ENCODE measurements at places on chromosomes 5 and 9. TPM values are rescaled to one million over a fixed set of nuclear protein-coding genes. Genes with fewer than 3 reads are reported as not detected.

GRCh38 chr9:133273819-133274218, 1.2 kb downstream of the ABO start:
- no peaks in the 10 kb centered on the region for H3K36me3 ChIP-seq
- H3K27me3 ChIP-seq: peaks cover 37% of the 10 kb centered on the region
- DNase-seq: no peak
- no peak overlapping the region for H3K27ac ChIP-seq

GRCh38 chr9:109143881-109144562, 23.0 kb downstream of the FRRS1L start:
- H3K4me3 ChIP-seq: no peak overlapping the region
- H3K27ac ChIP-seq: no peak overlapping the region
- no peak for DNase-seq
- no peaks in the 10 kb centered on the region for H3K4me1 ChIP-seq

DNA sequence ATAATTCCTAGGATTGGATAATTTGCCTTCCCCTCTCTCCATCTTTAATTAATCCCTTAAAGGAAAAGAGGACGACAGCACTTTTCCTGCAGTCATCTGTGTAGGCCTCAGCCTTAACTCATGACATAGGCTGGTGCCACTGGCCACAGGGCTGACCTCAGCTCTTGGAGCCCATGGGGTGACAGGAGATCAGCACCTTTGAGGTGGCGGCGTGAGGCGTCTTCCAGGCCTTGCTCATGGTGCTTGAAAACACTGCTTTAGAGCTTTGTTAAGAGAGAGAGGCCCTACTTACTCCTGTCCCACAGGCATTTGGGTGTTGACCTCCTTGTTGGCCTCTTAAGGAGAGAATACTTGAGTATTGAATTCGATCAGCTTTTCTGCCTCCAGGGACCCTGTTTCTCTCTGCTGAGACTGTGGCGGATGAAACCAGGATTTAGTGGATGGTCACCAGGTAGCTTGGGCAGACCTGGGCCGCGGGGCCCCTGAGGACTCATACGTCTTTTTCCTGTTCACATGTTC, 23.4 kb downstream of the TENT4A start:
- H3K4me3 ChIP-seq: no peak overlapping the region
- H3K27me3 ChIP-seq: no peaks in the 10 kb centered on the region
- H3K4me1 ChIP-seq: peaks cover 12% of the 10 kb centered on the region
- H3K27ac ChIP-seq: peak overlapping the region; percentile 55
- H3K36me3 ChIP-seq: peaks cover 47% of the 10 kb centered on the region
- no peak for DNase-seq

GRCh38 chr5:173743641-173744343, 127.3 kb upstream of the BOD1 start:
- H3K27me3 ChIP-seq: no peaks in the 10 kb centered on the region
- DNase-seq: no peak
- H3K4me3 ChIP-seq: no peak overlapping the region

DNA sequence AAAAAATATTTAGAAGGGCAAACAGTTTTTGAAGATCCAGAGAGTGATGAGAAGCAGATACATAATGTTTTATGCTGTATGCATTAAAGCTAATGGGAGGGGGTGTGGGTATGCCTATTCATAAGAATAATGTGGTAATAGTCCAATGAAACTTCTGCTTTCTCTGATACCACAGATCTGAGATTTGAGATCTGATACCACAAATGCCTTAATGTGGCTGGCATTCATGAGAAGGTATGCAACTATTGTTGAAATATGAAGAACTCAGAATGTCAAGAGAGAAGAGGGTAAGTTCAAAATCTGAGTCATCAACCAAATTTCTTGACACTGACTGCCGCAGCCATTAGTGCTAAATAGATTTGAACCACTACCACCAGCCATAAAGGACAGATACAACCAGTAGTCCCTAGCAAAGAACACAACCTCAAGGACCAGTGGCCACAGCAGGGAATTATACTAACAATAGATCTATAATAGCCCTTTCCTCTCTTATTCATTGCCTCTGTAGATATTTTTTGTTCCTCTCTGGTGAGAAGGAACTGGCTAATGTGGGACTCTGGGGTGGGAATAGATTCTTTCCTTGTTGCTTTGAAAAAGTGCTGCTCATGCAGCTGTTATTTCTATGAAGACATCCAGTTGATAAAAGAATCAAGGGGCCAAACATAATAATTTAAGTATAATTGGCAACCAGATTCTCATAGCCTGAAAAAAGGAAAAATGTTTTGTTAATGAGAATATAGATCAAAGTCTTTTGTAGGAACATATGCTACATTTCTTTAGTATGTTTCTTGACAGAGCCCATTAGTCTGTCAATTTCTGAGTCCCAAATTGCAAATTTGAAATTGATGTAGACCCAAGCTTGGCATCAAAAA, 256.5 kb upstream of the ZNF608 start:
- peaks cover 14% of the 10 kb centered on the region for H3K4me1 ChIP-seq
- DNase-seq: no peak
- no peaks in the 10 kb centered on the region for H3K27me3 ChIP-seq
- H3K27ac ChIP-seq: no peak overlapping the region
- no peaks in the 10 kb centered on the region for H3K36me3 ChIP-seq

- H3K4me3 ChIP-seq: no peak overlapping the region
- no peak for DNase-seq
- no peaks in the 10 kb centered on the region for H3K4me1 ChIP-seq
- H3K27ac ChIP-seq: no peak overlapping the region
- no peaks in the 10 kb centered on the region for H3K36me3 ChIP-seq
- H3K27me3 ChIP-seq: no peaks in the 10 kb centered on the region
These were observed 33.9 kb upstream of the ALDH1B1 start for GRCh38 chr9:38358390-38359296.

DNA sequence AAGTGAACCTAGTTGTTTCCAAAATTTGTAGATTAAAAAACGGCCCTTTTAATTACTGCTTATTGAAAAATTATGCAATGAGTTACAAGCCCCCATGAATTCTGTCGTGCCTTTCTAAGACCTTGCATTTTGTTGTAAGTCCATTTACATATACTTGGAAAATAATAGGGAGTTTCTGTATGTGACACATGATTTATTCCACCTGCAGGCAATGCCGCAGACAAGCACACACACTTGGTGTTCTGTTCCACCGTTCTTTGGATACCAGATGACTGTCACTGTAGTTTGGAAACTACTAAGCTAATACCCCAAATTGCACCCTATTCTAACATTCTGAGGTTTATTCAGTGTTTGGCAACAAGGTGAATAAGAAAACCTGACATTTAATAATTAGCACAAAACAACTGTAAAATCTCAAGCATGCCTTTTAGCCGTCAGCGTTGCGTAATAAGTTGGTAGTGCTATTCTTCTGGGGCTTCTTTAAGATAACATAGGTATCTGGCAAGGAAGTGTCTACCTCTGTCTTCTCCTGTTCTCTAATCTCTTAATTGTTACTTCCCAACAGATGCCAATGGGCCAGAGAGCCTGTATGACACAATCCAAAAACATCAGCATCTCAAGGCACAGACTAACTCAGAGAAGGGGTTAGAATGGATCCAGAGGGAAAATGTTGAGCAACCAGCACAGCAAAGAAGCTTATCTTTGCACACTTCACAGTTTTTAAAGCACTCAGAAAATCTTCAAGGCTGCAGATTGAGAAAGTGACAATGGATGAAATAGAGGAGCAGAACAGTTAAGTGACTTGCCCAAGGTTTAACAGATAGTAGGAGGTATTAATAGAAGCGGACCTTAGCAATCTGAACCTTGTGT, 48.2 kb upstream of the DPYSL3 start:
- no peak overlapping the region for H3K4me3 ChIP-seq
- no peak overlapping the region for H3K27ac ChIP-seq
- H3K27me3 ChIP-seq: no peaks in the 10 kb centered on the region
- H3K36me3 ChIP-seq: no peaks in the 10 kb centered on the region

- no peaks in the 10 kb centered on the region for H3K27me3 ChIP-seq
- no peaks in the 10 kb centered on the region for H3K4me1 ChIP-seq
- H3K36me3 ChIP-seq: no peaks in the 10 kb centered on the region
- no peak for DNase-seq
These were observed 24.9 kb upstream of the ADRA1B start for GRCh38 chr5:159891371-159891770.

GRCh38 chr9:37967761-37968080, 63.8 kb upstream of the SLC25A51 start:
- no peak overlapping the region for H3K27ac ChIP-seq
- no peaks in the 10 kb centered on the region for H3K27me3 ChIP-seq
- no peaks in the 10 kb centered on the region for H3K36me3 ChIP-seq
- H3K4me3 ChIP-seq: no peak overlapping the region
- peaks cover 32% of the 10 kb centered on the region for H3K4me1 ChIP-seq
- DNase-seq: no peak

DNA sequence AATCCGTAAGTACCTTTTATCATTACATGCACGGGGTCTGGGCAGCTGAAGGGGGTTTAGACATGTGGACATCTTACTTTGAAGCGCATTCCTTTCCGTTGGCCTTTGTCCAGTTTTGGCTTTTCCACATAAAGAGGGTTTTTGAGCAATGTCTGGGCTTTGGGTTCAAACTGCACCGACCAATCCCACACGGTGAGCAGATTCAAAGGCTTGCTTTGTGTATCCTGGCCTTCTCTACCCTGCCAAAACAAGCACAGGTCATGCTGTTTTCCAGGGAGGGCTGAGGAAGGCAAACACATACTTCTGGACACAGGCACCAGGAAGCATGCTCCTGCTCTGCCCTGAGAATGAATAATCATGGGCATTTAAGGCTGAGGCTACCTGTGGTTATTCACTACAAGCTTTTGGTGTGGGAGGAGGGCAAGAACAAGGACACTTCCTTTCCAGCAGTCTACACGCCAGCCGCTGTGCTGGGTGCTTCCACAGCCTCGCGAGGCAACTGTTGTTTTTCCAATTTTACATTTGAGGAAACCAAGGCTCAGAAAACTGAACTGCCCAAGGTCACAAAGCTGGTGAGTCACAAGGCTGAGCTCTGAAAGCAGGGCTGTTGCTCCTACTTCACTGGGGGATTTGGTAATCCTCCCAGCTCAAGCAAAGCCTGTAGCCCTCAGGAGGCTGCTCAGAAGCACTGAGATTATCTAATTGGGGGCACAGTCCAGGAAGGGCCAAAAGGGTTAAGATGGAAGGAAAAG, 59.8 kb upstream of the GOLPH3 start:
- H3K36me3 ChIP-seq: peaks cover 48% of the 10 kb centered on the region
- no peak overlapping the region for H3K4me3 ChIP-seq
- DNase-seq: no peak
- no peak overlapping the region for H3K27ac ChIP-seq
- H3K27me3 ChIP-seq: no peaks in the 10 kb centered on the region

DNA sequence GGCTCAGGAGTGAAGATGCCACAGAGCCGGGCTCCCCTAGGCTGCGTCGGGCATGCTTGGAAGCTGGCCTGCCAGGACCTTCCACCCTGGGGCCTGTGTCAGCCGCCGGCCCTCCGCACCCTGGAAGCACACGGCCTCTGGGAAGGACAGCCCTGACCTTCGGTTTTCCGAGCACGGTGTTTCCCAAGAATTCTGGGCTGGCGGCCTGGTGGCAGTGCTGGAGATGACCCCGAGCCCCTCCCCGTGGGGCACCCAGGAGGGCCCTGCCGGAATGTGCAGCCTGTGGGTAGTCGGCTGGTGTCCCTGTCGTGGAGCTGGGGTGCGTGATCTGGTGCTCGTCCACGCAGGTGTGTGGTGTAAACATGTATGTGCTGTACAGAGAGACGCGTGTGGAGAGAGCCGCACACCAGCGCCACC, 113.1 kb downstream of the RXRA start:
- H3K36me3 ChIP-seq: no peaks in the 10 kb centered on the region
- no peak for DNase-seq
- H3K27me3 ChIP-seq: peaks cover 6% of the 10 kb centered on the region
- H3K4me1 ChIP-seq: peaks cover 43% of the 10 kb centered on the region
- H3K27ac ChIP-seq: no peak overlapping the region

DNA sequence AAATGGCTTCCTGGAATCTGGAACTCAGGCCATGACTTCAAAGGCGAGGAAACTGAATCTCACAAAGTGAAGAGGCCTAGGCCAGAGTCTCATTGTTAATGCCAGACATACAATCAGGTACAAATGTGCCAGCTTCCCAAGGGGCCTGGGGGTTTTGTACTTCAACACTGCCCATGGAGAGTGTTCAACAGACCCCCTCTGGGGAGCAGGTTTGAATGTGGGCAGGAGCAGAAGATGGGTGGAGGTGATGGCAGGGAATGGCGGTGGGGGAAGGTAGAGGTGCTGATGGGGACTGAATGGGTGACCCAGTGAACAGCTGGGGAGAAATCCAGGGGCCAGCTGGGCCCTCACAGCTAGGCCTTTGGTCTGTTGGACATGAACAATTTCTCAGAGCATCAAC, 12.0 kb downstream of the FOXI1 start:
- H3K4me1 ChIP-seq: no peaks in the 10 kb centered on the region
- H3K27ac ChIP-seq: no peak overlapping the region
- DNase-seq: no peak
- no peaks in the 10 kb centered on the region for H3K36me3 ChIP-seq

- no peak overlapping the region for H3K4me3 ChIP-seq
- H3K27ac ChIP-seq: no peak overlapping the region
- H3K4me1 ChIP-seq: no peaks in the 10 kb centered on the region
- no peak for DNase-seq
- H3K27me3 ChIP-seq: no peaks in the 10 kb centered on the region
- no peaks in the 10 kb centered on the region for H3K36me3 ChIP-seq
These were observed 185.1 kb downstream of the PAX5 start for GRCh38 chr9:36848946-36849345.

DNA sequence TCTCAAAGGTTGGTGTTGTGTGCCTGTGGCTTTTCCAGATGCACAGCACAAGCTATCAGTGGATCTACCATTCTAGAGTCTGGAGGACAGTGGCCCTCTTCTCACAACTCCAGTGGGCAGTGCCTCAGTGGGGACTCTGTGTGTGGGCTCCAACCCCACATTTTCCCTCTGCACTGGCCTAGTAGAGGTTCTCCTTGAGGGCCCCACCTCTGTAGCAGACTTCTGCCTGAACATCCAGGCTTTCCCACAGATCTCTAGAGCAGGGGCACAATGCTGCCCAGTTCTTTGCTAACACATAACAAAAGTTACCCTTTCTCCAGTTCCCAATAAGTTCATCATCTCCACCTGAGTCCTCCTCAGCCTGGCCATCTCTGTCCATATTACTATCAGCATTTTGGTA, 102.1 kb upstream of the ANKRD55 start:
- no peaks in the 10 kb centered on the region for H3K36me3 ChIP-seq
- H3K4me1 ChIP-seq: peaks cover 2% of the 10 kb centered on the region
- no peak for DNase-seq
- H3K27ac ChIP-seq: no peak overlapping the region
- H3K4me3 ChIP-seq: no peak overlapping the region

- no peaks in the 10 kb centered on the region for H3K27me3 ChIP-seq
- no peak for DNase-seq
- H3K4me3 ChIP-seq: no peak overlapping the region
These were observed 37.0 kb upstream of the LCP2 start for GRCh38 chr5:170334626-170335025.

Gene FREM1
- 5.1 TPM for total RNA-seq

Gene PFN3
- not detected for total RNA-seq

Gene MROH2B
- 0.05 TPM for total RNA-seq

Gene IFNA2
- total RNA-seq: not detected

Gene CCNO
- 0.14 TPM for total RNA-seq
